ENCODE measurements at places on chromosomes 4 and X.
A peak's percentile ranks its signal among the peaks of the same experiment; 100 is the strongest.

GRCh38 chrX:49190821-49191573 lies 4.8 kb upstream of the PRICKLE3 start:
- DNase-seq, result peak; percentile 100

DNA sequence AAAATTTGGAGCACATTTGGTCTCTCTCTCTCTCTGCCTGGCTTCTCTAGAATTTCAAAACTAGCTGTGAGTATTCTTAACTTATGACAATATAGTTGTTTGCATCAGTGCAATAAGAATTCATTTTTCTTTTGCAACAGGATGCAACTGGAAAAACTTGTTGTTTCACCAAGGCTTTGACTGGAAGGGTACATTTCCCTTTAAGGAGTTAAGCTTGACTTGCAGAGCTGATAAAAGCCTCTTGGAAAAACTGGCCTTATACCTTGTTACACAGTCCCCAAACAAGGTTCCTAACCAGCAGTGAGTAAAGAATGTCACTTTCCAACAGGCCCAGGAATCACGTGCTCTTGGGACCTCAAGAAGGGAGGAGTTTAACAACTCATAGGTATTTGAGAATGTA lies 25.9 kb upstream of the ZNF718 start:
- DNase-seq, result no peak

DNA sequence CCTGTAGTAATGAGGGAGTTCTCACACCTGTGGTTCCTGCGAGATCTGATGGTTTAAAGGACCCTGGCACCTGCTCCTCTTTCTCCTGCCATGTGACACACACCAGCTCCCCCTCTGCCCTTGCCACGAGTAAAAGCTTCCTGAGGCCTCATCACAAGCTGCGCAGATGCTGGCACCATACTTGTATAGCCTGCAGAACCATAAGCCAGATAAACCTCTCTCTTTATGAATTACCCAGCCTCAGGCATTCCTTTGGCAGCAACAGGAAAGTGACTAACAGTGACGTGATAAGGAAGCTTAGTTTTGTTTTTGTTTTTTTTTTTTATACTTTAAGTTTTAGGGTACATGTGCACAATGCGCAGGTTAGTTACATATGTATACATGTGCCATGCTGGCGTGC lies 130.9 kb downstream of the AFAP1 start:
- DNase-seq, result no peak

GRCh38 chr4:52051213-52051614 lies at the start of gene SPATA18:
SPATA18 (plus strand) TSS chr4:52051304; CDS start chr4:52051705, 401 bp downstream.
- DNase-seq, result no peak

DNA sequence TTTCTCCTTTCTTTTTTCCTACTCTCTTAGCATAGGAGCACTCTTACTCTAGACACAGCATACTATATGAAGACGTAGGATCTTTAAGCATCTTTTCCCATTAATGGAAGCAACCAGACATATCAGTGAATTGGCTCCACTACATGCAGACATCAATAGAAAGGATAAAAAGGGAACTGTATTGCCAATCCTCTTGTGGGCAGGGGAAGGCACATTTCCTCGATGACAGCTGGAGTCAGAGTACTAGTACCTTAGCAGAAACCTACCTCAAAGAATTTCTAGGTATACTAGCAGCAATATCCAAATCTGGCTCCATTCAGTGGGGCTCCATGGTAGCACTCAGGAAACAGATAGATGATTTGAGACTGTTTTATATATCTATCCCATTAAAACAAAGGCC lies 20.1 kb downstream of the CYBB start:
- DNase-seq, result no peak

GRCh38 chr4:55707507-55707906 lies 71.4 kb upstream of the NMU start:
- DNase-seq, result no peak

DNA sequence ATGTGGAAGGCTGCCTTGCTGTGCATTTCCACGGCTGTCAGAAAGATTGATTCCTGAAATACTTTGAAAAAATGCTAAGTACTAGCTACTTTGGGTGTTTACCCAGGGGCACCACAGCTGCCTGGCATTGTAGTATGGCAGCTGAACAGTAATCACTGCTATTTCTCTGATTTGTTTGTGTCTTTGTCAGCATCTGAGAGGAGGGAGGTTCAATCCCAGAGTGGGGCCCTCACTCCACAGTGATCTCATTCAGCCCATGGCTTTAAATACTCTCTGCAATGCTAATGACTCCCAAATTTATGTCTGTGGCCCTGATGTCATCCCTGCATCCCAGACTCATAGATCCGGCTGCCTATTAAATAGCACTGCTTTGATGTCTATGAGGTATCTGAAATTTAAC lies 575.3 kb upstream of the MAGEB2 start:
- no peak for DNase-seq

Measured in GF-D8 (cell line).